GM04504 (cell line): ENCODE measurements at places on chromosomes 6 and 20.

- DNase-seq: no peak
These were observed 520.2 kb upstream of the SOX4 start for GRCh38 chr6:21073318-21073839.

GRCh38 chr6:169800668-169801395 is 49.4 kb downstream of the ERMARD start:
- DNase-seq: peak; percentile 37

DNA sequence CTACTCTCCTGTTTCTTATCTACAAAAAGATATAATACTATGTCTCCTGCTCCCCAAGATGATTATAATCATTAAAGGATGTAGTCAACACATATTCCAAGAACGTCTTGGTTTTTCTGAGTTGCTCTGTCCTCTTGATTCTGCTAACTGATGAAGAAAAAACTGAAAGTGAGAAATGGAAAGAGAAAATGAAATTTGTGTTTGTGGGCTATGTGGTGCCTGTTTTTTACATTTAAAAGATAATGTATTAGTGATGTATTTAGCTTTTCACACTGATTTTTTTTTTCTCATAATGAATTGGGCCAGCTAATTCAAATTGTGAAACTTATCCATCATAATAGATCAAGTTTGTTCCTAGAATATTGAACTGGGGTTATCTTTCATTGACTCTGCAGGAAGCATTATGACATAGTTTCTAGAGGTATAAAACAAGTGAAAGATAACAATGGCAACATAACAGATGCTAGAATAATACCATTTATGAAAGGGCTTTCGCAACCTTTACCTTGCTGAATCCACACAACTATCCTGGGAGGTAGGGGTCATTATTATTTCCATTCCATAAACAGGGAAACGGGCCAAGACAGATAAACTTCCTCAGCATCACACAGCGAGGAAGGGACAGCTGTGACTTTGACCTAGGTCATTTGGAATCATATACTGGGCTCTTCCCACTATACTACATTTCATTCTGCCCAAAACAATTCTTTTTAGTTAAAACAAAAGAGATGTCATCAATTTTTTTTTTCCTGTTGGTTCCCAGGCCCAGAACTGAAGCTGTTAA is 336.7 kb downstream of the GJA1 start:
- DNase-seq: no peak

GRCh38 chr6:107653861-107654394 is 164.0 kb downstream of the SOBP start:
- DNase-seq: no peak

- no peak for DNase-seq
These were observed 175.4 kb downstream of the IBTK start for GRCh38 chr6:82072121-82072521.

GRCh38 chr6:169269180-169270076 is 15.8 kb upstream of the THBS2 start:
- no peak for DNase-seq
